NCI-H1930 (cell line): ENCODE measurements at places on chromosomes 11 and 22.

DNA sequence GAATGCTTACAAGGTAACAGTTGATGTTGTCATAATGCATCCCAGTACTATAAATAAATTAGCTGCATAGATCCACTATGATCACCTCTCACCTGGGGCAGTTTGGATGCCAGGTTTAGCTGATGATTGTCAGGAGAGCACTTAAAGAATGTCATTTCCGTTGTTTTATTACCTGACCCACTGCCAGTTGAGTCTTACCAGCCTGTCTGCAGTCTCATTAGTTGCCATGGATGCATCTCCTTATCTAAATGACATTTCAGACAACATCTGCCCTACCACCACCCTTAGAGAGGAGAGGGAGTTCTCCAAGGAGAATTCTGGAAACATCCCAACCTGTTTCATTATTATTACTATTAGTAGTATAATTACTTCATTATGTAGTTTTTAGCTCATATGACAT, 339.1 kb upstream of the API5 start:
- no peak for DNase-seq

DNA sequence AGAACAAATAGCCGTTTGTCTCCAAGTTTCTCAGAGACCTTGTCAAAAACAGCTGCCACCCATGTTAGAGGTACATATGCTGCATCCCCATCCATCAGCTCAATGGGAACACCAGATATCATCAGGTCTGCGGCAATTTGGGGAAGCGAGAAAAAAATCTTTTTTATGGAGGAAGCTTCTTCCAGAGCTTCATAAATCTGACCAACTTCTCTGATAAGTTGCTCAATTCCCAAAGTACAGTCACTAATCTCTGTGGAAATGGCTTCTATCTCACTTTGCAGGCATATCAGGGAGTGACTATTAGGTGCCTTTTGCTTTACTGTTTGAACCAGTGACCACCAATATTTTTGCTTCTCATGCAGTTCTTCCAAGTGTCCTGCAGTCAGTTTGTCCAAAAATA, 34.3 kb upstream of the MRPL17 start:
- no peak for DNase-seq

GRCh38 chr11:117230286-117230961, 1.4 kb downstream of the PCSK7 start:
- DNase-seq = no peak

- DNase-seq = no peak
Measured at GRCh38 chr22:19680911-19681862, 33.1 kb upstream of the SEPTIN5 start.

DNA sequence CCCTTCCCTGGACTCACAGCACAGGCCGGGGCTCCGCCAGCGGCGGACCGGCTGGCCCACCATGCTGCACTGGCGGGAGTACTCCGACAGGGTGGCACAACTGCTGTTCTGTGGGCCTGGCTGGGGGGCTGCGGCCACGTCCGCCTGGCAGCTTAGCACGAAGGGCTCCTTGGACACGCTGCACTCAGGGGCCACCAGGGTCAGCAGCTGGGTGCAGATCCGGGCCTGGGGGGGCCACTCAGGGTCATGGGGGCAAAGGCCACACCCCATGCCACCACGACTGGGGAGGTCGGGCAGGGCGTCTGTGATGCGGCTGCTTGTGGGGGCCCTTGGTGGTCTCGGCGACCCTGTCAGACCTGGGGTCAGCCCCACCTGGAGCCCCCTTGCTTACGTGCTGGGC, 6.0 kb downstream of the MUC6 start:
- DNase-seq = no peak

- DNase-seq = no peak
Measured at GRCh38 chr11:10376061-10376460, 71.2 kb downstream of the ADM start.
